Lower leg skin (tissue), 4 donors: ENCODE measurements at places on chromosomes 1 and 21. TPM values are rescaled to one million over a fixed set of nuclear protein-coding genes. Genes with fewer than 3 reads are reported as not detected.

- DNase-seq, result no peak
These were observed 45.8 kb downstream of the SIM2 start for GRCh38 chr21:36744560-36745231.

The HTR6 gene
- total RNA-seq, result 0.16 TPM

DNA sequence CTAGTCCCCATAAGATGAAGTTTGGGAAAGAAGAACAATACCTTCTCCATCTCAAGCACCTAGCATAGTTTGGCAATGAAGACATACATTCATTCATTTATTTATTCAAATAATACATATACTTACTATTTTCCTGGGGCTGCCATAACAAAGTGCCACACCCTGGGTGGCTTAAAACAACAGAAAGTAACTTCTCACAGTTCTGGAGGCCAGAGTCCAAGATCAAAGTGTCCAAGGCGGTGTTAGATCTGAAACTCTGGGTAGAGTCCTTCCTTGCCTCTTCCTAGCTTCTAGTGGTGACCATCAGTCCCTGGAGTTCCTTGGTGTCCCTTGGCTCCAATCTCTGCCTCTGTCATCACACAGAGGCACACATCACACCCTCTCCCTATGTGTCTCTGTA, 112.1 kb upstream of the IGSF21 start:
- DNase-seq, result no peak

The ZMYND12 gene
- total RNA-seq, result 8.0 TPM

The KRTAP21-2 gene
- not detected for total RNA-seq
